ENCODE measurements at places on chromosomes 16 and 17.
A peak's percentile ranks its signal among the peaks of the same experiment; 100 is the strongest.

GRCh38 chr16:49459953-49460735 is 86.5 kb downstream of the C16orf78 start:
- peaks cover 6% of the 10 kb centered on the region for H3K36me3 ChIP-seq
- DNase-seq: no peak
- H3K4me1 ChIP-seq: peaks cover 33% of the 10 kb centered on the region

- no peaks in the 10 kb centered on the region for H3K36me3 ChIP-seq
- H3K4me3 ChIP-seq: no peak overlapping the region
- no peak overlapping the region for H3K27ac ChIP-seq
- peaks cover 9% of the 10 kb centered on the region for H3K27me3 ChIP-seq
- DNase-seq: no peak
Measured at GRCh38 chr16:9503251-9503984, 412.0 kb downstream of the HAPSTR1 start.

- peaks cover 5% of the 10 kb centered on the region for H3K4me1 ChIP-seq
- no peak overlapping the region for H3K4me3 ChIP-seq
- peaks cover 53% of the 10 kb centered on the region for H3K36me3 ChIP-seq
- no peaks in the 10 kb centered on the region for H3K27me3 ChIP-seq
- DNase-seq: no peak
Measured at GRCh38 chr16:70495425-70496182, 27.8 kb downstream of the COG4 start.

GRCh38 chr17:27889711-27890251 is 3.4 kb downstream of the LYRM9 start:
- no peak overlapping the region for H3K27ac ChIP-seq
- H3K27me3 ChIP-seq: peaks cover 11% of the 10 kb centered on the region
- H3K4me1 ChIP-seq: peaks cover 19% of the 10 kb centered on the region
- DNase-seq: no peak

DNA sequence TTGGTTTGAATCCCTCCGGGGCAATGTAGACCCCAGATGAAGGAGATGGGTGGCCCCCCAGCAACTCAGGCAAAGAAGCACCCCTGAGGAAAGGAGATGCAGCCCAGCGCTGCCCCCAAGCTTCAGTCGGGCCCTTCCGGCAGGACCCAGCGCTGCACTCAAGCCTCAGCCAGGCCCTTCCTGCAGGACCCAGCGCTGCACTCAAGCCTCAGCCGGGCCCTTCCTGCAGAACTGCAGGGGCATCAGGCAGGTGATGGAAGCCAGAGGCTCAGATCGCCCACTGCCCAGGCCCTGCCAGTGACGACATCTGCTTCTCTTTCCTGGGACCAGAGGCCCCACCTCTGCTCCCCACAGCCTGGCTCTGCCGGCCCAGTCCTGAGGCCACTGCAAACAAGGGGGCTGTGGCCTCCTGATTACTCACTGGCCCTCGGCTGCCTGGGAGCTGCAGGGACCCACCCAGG is 7.8 kb downstream of the SOX8 start:
- no peaks in the 10 kb centered on the region for H3K27me3 ChIP-seq
- no peak overlapping the region for H3K27ac ChIP-seq
- DNase-seq: no peak
- H3K4me3 ChIP-seq: no peak overlapping the region

- no peak overlapping the region for H3K27ac ChIP-seq
- DNase-seq: no peak
- peaks cover 64% of the 10 kb centered on the region for H3K36me3 ChIP-seq
- H3K27me3 ChIP-seq: no peaks in the 10 kb centered on the region
- H3K4me1 ChIP-seq: no peaks in the 10 kb centered on the region
Measured at GRCh38 chr17:44872131-44872768, 24.6 kb downstream of the HIGD1B start.

DNA sequence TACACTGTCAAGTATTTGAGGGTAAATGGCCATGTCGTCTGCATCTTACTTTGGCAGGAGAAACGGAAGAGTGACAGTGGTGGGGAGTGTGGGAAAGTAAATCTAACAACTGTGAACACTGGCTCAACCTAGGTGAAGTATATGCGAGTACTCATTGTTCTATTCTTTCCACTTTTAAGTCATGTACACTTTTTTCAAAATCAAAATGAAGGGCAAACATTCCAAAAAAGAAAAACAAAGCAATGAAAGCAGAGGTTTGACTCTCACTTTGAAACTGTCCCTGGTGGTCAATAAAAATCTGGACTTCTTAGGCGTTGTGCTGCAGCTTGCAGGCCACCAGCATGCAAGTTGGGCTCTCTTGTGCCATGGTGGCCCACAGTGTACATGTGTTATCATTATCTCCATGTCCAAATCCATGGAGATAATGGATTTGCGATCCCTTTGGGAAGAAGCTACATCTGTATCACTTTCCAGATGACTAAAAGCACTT is 32.7 kb downstream of the STAT5B start:
- DNase-seq: no peak
- no peak overlapping the region for H3K27ac ChIP-seq
- H3K4me1 ChIP-seq: peaks cover 54% of the 10 kb centered on the region
- no peaks in the 10 kb centered on the region for H3K27me3 ChIP-seq

- H3K4me1 ChIP-seq: peaks cover 18% of the 10 kb centered on the region
- H3K27me3 ChIP-seq: peaks cover 34% of the 10 kb centered on the region
- no peak for DNase-seq
- H3K36me3 ChIP-seq: peaks cover 9% of the 10 kb centered on the region
- H3K27ac ChIP-seq: peak within 1 kb of the TSS; percentile 86
Measured at GRCh38 chr17:7262192-7262934, at the start of gene CLDN7. Gene CLDN7 (minus strand): TSS chr17:7262478. CDS start chr17:7262043, 435 bp downstream.

DNA sequence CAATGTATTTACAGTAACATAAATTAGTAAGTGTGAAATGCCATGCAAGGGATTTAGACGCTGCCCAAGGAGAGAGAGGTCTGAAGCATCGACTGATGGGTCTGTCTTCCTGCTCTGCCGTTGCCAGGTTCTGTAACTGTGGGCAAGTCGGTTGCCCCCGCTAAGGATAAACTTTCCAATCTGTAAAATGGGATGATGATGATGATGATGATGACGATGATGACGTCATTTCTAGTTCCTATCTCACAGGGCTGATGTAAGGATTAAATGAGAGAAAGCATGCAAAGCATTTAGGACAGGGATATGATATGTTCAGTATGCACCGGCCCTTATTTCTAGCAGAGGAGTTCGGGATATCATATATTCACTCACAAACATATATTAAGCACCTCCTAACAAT is 54.8 kb downstream of the C17orf67 start:
- H3K4me1 ChIP-seq: peaks cover 20% of the 10 kb centered on the region
- peak overlapping the region; percentile 83 for H3K4me3 ChIP-seq
- no peaks in the 10 kb centered on the region for H3K36me3 ChIP-seq
- DNase-seq: no peak
- H3K27me3 ChIP-seq: peaks cover 10% of the 10 kb centered on the region
- peak overlapping the region; percentile 81 for H3K27ac ChIP-seq

DNA sequence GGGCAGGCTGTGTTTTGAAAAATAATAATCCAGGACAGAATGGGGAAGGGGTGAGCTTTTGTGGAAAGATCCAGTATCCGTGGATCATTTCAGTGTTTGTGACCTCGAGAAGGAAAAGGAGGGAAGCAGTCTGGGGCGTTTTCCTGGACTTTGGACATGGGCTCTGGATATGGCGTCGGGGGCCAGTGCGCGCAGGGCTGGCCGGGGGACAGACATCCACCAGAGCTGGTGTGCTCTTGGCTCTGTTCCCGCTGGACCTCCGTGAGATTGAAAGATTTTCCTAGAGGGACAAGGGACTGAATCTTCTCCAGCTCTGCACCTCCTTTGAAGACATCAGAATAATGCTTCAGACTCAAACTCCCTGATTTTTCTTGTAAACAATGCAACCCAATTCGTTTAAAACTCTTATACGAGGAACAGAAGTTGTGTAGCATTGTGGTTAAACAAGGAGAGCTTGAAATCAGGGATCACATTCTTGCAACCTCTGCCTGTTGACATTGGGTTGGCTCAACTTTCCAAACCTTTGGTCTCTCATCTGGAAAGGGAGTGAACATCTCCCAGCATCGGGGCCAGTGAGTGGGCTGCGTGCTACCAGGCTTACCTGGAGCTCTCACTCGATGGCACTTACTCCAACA is 75.9 kb downstream of the C16orf95 start:
- no peak overlapping the region for H3K4me3 ChIP-seq
- H3K4me1 ChIP-seq: peaks cover 4% of the 10 kb centered on the region
- no peak for DNase-seq
- no peak overlapping the region for H3K27ac ChIP-seq
- H3K27me3 ChIP-seq: peaks cover 25% of the 10 kb centered on the region
- H3K36me3 ChIP-seq: peaks cover 2% of the 10 kb centered on the region

- H3K4me1 ChIP-seq: peaks cover 38% of the 10 kb centered on the region
- H3K36me3 ChIP-seq: peaks cover 76% of the 10 kb centered on the region
- H3K27ac ChIP-seq: no peak overlapping the region
Measured at GRCh38 chr17:49820773-49821172, 27.1 kb downstream of the TAC4 start.

DNA sequence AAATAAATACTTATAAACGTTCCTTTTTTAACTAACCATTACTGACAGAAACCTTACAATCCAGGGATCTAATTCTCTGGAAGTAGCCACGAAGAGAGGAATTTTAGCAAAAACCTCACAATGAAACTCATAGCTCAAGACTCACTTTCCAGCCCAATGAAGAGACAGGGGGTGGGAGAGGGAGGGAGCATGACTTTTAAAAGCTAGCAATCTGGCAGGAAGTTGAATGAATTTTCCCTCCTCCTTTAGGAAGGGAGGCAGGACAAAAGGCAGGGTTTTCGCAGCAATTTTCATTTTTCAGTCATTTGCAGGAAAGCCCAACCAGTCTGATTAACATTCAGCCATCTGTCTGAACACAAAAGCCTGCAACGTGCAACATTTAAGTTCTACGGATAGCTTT is 381.5 kb upstream of the PSMD7 start:
- H3K27me3 ChIP-seq: no peaks in the 10 kb centered on the region
- no peak for DNase-seq
- no peaks in the 10 kb centered on the region for H3K4me1 ChIP-seq

- peaks cover 6% of the 10 kb centered on the region for H3K36me3 ChIP-seq
- H3K27ac ChIP-seq: no peak overlapping the region
- no peak overlapping the region for H3K4me3 ChIP-seq
- DNase-seq: no peak
- H3K27me3 ChIP-seq: no peaks in the 10 kb centered on the region
Measured at GRCh38 chr17:17666111-17666714, 15.0 kb upstream of the RAI1 start.

DNA sequence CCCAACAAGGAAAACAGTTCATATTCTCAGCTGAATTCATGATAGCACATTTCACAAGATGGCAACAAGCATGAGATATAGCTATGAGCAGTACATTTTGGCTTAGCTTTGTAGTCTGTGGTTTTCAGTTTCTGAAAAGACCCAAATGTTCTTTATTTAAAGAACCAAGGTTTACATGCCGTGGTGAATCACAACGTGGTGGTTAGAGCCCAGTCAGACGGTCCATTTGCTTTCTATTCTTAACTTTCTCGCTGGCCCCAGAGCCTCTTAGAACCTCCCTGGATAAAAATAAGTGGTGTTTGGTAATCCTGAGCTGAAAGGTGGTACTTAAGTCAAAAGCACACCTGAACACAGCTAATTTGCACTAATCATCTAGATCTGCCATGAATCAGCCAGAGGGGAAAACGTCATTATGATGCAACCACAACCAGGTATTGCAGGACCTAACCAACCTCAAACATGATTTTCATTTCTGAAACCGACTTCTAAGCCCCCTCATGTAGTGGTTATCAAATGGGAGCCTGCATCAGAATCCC is 18.6 kb upstream of the HAPSTR1 start:
- peaks cover 3% of the 10 kb centered on the region for H3K36me3 ChIP-seq
- no peaks in the 10 kb centered on the region for H3K27me3 ChIP-seq
- H3K27ac ChIP-seq: no peak overlapping the region
- DNase-seq: no peak
- no peaks in the 10 kb centered on the region for H3K4me1 ChIP-seq

- DNase-seq: no peak
- no peaks in the 10 kb centered on the region for H3K36me3 ChIP-seq
- no peak overlapping the region for H3K27ac ChIP-seq
- H3K27me3 ChIP-seq: peaks cover 97% of the 10 kb centered on the region
Measured at GRCh38 chr16:86199182-86199581, 300.2 kb downstream of the IRF8 start.

DNA sequence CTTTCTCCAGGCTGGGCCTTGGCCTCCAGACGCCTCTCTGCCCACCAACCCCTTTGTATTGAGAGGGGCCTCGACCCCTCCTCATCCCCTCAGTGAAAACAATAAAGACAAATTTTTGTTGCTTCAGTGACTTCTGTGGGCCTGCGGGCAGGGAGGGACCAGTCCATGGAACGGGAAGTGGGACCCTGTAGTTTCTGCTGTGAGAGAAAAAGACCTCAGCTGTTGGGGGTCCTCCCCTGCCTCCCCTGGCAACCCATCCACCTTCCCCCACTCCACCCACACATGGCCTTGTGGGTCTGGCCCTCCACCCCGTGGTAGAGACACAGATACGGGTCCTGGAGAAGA is 3.5 kb downstream of the PPY start:
- no peaks in the 10 kb centered on the region for H3K27me3 ChIP-seq
- H3K27ac ChIP-seq: no peak overlapping the region
- peaks cover 1% of the 10 kb centered on the region for H3K36me3 ChIP-seq
- peak overlapping the region; percentile 69 for H3K4me3 ChIP-seq

DNA sequence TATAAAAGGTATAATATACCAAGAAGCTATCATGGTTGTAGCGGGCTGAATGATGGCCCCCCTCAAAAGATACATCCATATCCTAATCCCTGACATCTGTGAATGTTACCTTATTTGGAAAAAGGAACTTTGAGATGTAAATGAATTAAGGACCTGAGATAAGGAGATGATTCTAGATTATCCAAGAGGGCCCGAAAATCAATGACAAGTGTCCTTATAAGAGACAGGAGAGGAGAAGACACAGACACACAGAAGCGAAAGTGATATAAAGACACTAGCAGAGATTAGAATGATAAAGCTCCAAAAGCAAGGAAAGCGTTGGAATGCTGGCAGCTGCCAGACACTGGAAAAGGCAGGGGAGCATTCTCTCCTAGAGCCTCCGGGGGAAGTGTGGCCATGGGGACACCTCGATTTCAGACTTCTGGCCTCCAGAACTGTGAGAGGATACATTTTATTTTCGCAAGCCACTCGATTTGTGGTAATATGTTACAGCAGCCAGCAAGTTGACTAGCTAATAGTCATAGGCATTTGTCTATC is 12.5 kb upstream of the GP1BA start:
- H3K36me3 ChIP-seq: no peaks in the 10 kb centered on the region
- DNase-seq: no peak
- H3K27ac ChIP-seq: no peak overlapping the region
- H3K4me3 ChIP-seq: no peak overlapping the region
- no peaks in the 10 kb centered on the region for H3K4me1 ChIP-seq

Data from central memory CD8-positive, alpha-beta T cell (primary cell).